ENCODE measurements at places on chromosomes 4 and X.

DNA sequence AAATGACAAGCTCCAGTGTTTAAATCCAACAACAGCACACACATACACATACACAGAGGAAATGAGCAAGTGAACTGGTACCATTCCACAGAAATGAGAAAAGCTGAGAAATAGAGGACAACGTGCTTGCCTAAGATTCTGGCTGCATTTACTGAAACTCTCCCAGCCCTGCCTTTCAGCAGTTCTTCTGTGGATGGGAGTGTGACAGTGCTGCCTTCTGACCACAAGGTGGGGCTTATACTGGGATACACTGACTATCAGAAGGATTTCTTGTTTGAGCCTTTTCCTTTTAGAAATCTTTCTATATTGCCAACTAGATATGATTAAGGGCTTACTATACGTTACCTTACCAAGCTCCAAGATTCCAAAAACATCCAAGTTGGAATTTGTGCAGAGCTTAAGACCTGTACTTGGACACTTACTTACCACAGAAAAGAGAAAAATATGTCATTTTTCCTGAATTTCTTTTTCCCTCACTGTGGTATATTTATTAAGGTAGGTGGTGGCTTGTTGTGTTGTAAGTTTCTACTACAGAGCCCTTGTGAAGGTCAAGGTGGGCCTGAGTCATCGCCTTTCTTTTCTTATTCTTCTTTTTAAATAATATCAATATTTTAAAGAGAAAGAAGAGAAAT is 10.7 kb upstream of the CXCL8 start:
- peak; percentile 45 for DNase-seq

DNA sequence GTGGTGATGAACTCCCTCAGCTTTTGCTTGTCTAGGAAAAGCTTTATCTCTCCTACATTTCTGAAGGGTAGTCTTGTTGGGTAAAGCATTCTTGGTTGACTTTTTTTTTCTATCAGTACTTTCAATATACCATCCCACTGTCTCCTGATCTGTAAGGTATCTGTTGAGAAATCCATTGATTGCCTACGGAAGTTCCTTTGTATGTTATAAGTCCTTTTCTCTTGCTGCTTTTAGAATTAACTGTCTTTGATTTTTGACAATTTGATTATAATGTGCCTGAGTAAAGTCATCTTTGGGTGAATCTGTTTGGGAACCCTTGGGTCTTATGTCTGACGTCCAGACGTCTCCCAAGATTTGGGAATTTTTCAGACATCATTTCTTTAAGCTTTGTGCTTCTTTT is 30.8 kb downstream of the SCLT1 start:
- DNase-seq: no peak

DNA sequence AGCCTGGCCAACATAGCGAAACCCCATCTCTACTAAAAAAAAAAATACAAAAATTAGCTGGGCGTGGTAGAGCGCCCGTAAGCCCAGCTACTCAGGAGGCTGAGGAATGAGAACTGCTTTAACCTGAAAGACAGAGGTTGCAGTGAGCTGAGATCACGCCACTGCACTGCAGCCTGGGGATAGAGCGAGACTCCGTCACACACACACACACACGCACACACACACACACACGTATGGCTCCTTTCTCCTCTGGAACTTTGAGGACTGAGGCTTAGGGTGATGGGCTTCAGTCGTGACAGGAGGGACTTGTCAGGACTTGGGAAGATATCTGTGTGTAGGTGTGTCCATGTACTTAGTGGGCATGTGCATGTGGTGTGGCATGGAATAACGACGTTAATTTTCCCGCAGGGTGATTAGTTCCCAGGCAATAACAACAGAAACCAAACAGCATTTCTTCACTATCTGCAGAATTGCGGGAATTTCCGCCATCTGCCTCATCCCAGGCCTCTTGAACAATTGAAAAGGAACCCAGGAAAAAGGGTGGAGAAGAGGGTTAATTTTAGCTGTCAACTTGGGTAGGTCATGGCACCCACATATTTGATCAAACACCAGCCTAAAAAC is 47.7 kb downstream of the RWDD4 start:
- DNase-seq: no peak

GRCh38 chr4:167642250-167642649 is 408.0 kb upstream of the SPOCK3 start:
- DNase-seq: no peak

GRCh38 chr4:184331268-184331995 is 113.8 kb upstream of the ENPP6 start:
- no peak for DNase-seq

DNA sequence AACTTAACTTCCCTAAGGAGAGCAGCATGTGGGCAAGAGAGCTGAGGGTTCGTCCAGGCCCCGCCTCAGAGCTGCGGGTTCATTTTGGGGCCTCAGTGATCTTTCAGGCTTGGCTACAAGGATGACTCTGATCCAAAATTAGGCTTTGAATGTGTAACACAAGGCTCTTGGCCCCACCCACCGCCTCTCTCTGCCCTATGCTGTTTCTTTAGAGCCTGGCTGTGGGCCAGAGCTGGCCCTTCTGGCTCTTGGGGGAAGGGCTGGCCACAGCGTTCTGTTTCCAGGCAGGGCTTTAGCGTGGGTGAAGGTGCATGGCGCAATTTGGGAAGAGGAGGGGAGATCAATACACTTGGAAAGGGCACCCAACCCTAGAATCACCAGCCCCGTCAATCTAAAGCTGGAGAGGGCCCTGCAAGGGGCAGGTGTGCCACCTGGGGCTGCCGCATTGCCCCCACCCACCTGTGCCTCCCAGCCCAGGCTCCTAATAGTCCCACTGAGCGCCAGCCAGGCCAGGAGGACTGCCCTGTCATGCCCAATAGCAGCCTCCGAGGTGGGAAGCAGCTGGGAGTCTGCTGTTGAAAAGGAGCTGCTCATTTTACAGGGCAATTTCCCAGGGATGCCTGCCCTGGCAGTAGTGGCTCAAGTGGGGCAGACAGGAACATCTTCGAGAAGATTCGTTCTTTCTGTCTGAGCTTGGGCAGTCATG is 84.5 kb upstream of the MAML3 start:
- DNase-seq: peak; percentile 95

GRCh38 chr4:76232681-76233080 is 18.8 kb upstream of the FAM47E start:
- no peak for DNase-seq

DNA sequence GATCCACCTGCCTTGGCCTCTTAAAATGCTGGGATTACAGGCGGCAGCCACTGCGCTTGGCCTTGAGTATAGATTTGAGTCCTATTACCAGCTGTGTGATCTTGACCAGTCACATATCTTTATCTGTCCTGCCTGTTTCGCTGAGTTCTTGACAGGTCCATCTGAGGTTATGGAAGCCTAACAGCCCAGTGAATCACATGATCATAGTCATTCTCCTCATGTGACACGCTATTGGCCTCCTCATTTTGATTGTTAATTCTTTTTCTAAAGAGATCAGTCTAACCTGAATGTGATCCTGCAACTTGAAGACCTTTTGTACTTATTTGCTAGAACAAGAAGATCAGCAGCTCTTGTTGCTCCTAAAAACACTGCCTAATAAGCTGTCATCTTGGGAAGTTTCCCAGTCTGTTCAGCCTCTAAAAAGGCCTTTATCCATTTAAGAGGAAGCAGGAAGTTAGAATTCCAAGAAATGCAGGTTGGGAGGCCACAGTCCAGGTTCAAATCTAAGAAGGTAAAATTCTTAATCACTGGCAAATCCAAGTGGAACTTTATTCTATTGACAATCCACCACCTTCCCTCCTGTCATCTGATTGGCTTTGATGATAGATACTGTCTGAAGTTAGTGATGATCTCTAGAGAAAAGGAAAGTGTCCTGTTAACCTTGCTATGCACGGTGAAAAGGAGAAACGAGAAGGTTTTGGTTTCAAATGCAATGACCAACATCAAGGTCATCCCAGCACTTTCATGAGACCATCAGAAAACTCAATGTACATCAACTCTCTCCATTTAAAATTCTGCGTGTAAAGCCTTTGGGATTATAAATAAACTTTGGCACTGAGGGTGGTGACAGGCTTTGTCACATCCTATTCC is 86.9 kb downstream of the CHRNA9 start:
- DNase-seq: no peak

- DNase-seq: no peak
Observed at GRCh38 chrX:149799095-149799714, 17.5 kb downstream of the MAGEA9 start.

DNA sequence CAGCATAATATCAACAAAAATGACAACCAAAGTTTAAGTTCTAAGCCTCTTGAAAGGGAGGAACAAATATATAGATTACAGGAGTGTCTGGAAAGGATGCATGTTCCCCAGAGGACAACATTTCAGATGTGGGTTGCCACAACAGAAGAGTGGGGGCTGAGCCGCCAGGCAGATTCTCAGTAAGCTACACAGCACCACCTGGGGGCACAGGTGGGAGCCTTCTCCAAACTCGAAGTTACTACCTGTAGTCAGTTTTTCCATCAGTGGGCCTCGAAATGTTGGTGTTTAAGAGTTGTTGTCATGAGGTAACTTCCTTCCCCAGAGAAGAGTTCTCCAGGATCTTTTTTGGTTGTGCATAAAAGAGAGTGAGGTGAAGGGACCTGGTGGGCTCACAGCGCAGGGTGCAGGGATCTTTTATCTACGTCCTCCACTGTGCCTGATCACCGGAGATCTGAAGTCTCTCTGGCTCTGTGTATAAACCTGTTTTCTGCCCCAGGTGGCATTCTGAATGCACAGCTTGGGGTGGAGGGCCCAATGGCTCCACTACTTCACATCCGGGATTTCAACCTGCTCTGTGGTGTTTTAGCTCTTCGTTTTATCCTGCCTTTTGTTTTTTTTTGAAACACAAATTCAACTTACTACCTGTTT is 58.4 kb upstream of the STS start:
- peak; percentile 12 for DNase-seq

DNA sequence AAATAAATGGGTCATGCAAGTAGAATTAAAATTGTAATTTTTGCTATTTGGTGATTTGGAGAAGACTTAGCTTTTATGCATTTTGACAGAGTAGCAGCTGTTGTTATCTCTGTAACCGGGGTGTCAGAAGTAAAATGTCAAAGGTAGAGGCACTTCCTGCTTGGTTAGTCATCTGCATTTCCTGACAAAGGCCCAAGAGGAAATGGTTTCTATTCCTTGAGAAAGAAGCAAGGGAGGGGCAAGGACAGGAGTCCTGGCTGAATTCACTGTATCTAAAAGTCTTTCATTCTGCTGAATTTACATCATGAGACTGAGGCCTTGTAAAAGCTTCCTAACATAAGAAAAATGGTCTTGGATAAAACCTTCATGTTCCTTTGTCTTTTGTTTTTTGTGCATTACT is 550.9 kb upstream of the BOD1L1 start:
- DNase-seq: no peak

GRCh38 chr4:2813446-2814405 is 20.8 kb downstream of the SH3BP2 start:
- DNase-seq: no peak

DNA sequence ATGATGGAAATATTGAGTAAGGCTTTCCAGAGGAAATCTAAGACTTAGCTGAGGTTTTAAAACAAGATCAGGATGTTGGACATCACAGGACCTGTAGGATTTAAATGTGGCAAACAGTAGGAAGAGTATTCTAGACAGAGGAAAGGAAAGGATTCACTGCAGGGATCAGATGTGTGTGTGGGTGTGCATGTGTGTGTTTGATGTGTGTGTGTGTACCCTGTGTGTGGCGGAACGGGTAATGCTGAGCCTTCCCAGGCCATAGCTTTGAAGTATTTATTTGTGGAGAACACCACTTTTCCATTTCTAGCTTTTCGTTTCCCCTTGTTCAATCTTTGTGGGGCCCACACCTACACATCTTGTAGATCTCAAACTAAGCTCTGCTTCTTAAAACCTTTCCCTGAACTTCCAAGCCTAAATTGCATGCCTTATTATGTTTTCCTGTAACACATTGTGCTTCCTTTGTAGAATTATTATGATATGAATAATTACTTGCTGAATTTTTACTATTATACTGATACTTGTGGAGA is 6.9 kb downstream of the GUCY1A1 start:
- no peak for DNase-seq

DNA sequence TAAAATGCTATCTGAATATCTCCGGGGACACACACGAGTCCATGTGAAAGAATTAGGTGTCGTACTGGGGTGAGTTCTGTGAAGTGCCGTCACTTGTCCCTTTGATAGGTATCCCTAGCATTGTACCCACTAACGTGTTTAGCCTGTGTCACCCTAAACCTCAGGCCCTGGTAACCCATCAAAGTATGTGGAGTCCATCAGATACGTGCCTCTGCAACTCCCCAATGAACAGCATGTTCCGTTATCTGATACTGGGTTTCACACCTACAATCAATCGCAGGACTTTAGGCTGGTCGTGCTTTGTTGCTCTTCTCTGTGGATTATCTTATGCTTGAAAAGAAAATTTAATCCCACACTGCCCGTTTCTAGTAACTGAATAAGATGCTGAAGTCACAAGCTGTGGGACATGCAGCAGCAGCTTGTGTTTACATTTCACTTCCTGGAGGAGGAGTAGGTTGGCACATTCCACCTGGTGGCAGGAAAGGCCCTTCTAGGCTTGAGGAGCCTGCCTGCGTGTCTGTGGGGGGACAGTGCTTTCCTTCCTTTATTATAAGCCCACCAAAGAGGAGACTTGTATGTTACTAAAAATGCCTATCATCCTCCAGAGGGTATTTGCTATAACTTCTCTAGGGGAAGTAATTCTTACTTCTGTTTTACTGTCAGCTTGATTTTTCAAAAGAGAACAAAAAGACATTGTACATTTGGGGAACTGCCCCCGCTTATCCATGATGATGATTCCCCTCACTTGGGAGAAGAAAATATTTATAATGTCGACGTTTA is 127.2 kb downstream of the FNIP2 start:
- no peak for DNase-seq

DNA sequence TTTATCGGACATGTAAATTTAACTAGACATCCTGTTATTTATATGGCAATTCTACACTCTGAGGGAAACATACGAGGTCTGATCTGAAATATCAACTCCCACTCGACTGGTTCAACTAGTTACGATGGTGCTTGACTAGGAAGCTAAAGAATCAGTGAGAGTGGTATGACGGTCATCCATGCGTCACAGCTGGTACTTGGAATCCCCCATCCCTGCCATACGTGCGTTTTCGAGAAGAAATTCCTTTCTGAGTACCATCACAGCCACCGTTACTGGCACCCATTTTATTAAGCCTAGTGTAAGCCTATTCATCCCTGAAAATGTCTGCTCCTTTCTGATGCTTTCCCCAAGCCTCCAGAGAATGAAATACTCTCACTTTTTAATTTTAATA is 695 bp upstream of the PIGA start:
- DNase-seq: no peak

DNA sequence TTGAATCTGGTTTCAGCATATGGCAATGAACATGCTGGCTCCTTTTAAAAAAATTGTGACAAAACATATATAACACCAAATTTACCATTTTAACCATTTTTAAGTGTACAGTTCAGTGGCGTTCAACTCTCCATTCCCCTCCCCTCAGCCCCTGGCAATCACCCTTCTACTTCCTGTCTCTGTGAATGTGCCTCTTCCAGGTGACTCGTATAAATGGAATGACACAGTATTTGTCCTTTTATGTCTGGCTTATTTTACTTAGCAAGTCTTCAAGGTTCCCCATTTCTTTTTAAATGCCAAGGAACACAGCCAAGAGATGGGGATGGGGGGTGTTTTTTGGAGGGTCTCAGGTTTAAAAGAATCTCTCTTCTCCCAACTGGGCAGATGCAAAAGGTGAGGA is 35.4 kb upstream of the BCLAF3 start:
- no peak for DNase-seq
